Stimulated activated CD4-positive, alpha-beta T cell treated with anti-CD3 and anti-CD28 coated beads, Interleukin-12 subunit alpha, Interleukin-12 subunit beta, amount 100 ng/mL, for 4 hours (primary cell): ENCODE measurements at places on chromosomes 11 and 22.

DNA sequence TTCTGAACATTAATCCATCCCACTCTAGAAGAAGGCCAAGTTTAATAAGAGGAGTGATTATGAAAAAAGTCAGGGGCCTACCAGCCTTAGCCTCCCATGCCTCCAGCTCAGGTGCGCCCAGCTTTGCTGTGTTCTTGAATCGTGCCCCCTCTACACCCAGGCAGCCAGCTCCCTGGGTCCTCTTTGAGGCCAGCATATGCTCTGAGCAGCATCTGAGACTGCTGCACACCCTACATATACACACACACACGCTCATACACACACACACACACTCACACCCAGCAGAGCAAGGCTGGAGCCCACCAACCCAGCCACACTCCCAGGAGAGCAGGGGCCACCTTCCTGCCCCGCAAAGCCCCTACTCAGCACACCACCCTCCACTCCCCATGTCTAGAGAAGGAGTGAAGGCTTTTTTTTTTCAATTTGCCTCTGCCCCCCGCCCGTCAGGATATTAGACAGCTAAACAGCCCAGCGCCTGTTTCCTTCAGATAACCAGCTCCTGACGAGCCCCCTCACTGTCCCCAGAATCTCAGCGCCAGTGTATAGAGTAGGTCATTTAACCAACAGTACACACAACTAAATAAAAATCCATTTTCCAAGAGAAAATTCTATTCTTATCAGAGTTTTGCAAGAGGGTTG is 121.6 kb downstream of the BUD13 start:
- no peak for DNase-seq

DNA sequence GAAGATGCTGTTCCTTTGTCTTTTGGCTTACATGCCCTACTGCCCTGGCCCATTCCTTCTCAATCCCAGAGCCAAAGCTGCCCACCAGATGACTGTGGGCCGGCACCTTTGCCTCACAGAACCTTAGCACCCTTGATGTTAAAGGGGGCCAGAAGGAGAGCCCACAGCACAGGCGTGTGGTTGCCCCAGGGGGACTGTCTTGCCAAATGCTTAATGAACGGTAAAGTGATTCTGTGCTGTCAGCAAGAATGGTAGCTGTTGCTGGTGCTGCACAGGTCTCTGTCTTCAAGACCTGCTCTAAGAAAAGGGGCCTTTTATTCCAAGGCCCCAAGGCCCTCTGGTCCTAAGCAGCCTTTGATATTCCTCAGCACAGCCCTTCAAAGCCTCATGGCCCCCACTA is 113.3 kb downstream of the MORC2 start:
- DNase-seq, result no peak

GRCh38 chr11:75470476-75471080 is 37.6 kb upstream of the KLHL35 start:
- no peak for DNase-seq

GRCh38 chr22:46802608-46803027 is 40.2 kb downstream of the TBC1D22A start:
- no peak for DNase-seq

DNA sequence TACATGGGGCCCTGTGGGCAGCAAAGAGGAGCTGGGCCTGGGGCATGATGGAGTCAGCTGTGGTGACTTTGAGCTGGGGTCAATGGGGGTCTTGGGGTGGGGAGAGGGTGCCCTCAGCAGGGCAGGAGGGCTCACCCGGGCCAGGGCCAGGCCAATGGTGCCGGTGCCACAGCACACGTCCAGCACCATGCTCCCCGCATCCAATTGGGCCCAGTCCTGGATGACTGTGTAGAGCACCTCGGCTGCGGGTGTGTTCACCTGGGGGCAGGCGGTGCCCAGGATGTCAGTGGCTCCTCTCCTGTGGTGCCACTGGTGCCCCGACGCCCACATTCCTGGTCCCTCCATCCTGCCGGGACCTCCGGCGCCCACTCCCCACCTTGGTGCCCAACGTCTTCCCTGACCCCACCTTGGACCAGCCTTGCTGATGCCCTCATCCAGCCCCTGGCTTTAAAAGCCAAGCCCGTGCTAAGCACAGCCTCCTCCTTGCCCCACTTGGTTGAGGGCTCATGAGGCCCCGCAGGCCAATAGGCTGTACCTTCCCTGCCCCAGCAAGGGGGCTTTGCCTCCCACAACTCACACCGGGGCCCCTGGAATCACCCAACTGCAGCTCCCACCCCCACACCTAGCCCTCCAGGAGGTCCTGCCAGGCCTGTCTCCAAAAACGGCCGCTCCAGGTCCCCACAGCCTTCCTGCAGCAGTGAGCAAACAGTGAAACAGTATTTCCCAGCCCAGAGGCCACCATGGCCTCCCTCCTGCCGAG is 2.2 kb upstream of the RANBP1 start:
- no peak for DNase-seq

DNA sequence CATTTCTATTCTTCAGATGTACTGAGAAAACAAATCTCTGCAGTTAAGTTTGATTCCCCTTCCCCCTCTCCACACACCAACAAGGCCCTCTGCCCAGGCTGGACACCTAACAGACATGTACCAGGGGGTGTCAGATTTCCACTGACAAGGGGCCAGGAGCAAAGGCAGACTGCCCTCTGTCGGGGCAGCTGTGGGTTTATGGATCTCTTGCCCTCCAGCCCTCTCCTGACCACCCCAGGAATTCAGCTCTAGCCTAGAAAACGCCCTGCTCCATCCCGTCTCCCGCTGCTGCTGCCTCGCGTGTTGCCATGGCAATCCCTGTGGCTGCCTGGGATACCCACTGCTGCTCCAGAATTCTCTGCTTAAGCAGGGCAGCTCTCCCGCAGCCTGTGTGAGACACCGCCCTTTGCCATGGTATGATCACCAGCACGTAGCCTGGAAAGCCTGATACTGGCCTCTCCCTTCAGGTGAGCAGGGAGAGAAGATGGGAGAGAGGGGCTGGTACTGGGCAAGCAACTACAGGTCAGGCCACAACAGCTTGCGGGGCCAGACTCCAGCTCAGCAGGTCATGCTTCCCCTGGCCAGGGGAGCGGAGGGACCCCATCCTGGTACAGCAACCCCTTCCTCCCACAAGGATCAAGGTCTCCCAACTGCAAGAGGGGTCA is 41.6 kb downstream of the BUD13 start:
- DNase-seq, result no peak

DNA sequence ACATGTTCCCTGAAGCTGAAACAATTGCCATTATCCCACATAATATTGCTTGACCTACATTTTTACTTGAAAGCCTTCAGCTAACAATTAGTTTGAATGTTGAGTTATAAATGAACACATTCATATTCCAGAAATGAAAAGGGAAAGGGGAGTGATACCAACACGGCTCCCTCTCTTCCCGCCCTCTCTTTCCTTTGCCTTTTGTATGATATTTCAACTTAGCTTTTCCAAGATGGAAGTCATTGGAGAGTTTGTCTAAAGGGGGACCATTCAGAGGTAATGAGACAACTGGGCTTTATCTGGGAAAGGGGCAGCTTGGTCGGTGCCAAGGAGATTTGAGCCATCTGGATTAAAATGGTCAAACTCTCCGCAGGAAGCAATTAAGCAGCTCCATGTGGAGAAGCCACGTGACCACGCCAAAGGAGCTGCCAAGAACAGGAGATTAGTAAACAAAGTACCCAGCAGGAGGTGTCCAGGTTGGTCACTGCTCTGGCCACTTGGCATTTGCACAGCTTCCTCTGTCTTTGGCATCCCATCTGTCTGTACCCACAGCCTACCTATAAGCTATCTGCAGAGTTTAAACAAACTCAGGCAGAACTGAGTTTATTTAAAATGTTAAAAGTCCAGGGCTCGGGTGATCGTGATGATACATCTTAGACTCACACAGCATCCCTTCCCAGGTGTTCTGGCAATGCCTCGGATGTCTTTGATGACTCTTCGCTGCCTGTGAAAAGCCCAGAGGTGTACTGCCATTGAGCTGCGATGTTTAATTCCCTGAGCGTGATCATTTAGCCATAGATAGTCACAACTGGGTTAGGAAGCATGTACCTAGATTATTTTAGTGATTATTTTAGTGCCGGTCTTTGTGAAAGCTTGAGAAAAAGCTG is 735.9 kb downstream of the NTM start:
- no peak for DNase-seq

DNA sequence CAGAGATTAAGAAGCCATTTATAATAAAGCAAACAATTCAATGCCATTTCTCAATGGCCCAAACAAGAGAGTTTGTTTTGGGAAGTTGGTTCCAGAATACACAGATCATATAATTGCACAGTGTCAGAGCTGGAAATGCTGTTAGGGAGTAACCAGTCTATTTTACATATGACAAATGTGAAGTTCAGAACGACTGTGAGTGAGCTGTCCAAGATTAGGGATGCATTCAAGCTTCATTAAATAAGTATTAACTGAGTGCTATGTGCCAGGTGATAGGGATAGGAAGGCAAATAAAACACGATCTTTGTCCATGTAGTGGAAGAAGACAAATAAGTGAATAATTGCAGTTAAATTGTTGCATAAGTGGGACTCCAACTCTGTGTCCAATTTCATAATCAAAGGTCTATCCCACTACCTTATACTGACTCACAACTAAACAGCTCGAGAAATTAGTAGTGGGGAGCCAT is 33.1 kb upstream of the PICALM start:
- DNase-seq, result no peak

DNA sequence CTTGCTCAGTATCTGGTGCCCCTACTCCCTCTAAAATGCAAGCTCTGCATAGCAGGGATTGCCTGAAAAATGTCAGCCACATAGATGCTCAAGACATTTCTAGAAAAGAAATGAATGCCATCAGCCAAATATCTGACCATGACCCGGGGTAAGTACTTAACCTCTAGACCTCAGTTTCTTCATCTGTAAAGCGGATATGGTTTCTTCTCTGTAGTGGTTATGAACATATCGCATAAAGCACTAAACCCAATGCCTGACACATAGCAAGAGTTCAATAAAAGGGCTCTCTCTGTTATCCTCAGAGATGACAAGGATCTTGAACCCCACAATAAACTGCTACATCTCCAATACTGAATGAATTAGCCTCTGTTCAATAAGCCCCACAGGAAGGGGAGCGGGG is 122.6 kb downstream of the ABTB2 start:
- DNase-seq, result no peak

DNA sequence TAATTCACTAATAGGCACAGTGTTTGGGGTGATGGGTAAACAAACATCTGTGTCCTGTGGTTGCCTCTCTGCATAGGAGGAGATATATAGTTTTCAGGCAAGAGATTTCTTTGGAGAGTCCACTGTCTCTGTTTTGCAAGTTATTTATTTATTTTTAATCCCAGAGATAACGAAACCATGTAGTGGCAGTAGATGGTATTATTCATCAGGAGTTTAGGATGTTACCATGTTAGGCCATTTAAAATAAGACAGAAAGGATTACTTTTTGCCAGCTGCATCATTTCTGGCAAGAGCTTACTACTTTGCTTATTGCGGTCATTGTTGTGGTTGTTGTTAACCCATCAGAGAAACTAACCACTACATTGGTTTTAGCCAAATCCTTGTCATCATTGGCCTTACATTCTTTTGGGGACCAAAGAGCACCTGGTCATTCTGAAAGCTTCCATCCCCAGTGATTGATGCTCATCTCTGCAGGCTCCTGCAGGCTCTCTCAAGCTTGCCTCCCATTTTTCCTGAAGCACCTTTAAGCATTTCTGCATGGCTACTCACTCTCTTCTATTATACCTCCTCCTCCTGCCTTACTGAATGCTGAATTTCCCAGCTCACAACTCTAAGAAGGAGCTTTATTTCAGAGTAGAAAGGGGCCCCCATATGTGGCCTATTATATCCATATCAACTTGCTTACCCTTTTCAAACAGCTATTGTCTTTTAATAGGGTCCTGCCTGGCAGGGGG is 84.4 kb downstream of the CSTPP1 start:
- DNase-seq, result no peak

GRCh38 chr11:134152696-134153095 is 71.1 kb downstream of the NCAPD3 start:
- no peak for DNase-seq

DNA sequence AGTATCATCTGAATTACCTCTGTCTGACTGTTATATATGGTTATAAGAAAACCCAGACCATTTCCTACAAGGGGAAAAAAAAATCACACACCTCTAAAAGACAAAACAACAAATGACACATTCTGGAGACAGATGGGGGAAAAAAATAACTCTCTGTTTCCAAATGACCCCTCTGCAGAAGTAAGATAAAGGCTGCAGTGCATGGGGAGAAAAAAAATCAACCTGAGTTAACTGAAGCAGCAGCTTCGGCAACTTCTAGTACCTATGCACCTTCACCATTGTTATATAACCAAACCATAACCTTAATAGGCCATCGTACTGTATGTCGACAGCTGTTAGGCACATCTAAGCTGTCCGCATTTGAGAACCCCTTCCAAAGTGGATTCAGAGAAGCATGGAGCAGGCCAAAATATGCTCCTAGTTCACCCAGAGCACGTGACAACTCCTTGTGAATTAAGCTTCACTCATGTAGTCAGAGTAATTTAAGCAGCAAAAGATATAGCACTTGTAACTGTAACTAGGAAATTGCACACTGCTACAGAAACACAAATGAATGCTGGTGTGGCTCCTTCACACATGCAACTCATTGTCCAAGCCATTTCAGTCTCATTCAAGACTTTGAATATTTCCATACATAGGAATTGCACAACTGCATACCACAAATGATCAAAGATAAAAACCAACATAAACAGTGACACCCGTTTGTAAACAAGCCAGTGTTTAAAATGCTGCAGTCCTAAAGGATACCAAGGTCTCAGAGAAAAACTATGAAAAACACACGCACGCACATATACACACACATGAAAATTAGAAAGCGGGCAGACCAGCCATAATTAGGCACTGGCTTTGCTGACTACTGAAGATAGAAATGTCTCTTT is 2.7 kb downstream of the SIK3 start:
- no peak for DNase-seq

DNA sequence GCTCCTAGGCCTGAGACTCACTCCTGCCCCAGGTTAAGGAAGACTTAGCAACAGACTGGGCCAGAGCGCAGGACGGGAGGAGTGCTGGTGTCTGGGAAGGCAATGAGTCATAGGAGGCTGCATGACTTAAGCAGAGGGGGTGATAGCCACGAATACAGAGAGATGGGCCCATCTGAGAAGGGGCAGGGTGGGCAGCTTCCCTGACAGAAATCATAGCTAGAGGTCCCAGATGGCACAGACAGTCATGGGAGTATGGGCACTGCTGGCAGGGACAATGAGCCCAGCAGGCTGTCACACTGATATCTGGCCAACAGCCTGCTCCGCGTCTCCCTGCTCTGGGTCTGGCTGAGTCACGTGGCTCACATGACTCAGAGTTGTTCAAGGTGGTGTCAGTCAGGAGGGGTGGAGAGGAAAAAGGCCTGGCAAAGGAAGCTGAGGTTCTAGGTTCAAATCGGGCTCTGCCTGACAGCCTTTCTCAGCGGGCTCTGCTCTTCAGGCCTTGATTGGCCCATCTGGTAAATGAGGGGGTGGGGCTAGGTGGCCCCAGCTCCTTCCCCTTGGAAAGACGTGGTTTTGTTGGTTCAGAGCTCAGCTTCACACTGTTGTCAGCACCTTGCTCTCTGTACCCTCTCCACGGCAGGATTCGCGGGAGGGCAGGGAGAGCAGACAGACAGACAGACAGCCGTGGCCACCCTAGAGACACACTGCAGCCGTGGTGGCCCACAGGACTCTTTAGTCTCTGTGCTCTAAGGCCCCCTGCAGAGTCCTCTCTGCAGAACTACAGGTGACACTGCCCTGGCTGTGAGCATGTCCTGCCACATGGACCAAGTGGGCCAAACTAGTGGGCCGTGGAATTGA is 47.8 kb downstream of the DBX1 start:
- no peak for DNase-seq

GRCh38 chr11:72432347-72433287 is 1.7 kb downstream of the CLPB start:
- DNase-seq, result no peak
